ENCODE measurements at places on chromosomes 16 and 17.
A peak's percentile ranks its signal among the peaks of the same experiment; 100 is the strongest.

DNA sequence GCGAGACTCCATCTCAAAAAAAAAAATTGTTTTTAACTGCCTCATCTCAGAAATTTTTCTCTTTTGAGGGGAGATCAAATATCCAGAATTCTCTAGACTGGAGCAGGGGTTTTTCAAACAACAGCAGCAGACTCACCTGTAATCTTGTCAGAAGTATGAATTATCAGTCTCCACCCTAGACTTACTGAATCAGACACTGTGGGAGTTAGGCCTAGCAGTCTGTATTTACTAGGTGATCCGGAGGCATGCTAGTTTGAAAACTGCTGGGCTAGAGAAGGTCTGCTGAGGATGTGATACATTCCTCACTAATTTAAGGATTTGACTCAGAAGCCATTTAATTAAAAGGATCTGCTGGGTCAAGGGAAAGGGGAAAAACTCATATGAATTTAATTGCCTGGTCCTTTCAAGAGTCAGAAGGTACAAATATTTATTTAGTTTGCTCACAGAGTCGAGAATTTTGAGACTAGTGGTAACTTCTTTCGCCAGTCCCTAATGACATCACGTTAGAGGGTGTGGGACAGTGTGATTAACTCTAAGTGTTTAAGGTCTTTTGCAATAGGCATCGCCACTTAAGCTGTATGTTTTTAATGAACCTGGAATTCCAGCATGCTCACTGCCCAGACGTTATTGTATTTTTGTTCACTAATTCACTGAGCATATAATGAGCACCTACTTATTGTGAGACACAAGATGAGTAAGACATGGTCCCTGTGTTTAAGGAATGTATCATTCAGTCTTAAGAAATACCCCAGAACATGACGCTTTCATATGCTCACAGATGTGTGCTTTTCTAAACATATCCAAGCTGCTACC is 14.2 kb downstream of the ATP6V0A1 start:
- DNase-seq, result no peak

DNA sequence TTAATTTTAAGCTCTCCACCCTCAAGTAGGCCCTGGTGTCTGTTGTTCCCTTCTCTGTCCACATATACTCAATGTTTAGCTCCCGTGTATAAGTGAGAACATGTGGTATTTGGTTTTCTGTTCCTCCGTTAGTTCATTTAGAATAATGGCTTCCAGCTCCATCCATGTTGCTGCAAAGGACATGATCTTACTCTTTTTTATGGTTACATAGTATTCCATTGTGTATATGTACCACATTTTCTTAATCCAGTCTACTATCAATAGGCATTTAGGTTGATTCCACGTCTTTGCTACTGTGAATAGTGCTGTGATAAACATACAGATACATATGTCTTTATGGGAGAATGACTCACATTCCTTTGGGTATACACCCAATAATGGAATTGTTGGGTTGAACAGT is 111.4 kb upstream of the NACA2 start:
- DNase-seq, result no peak

DNA sequence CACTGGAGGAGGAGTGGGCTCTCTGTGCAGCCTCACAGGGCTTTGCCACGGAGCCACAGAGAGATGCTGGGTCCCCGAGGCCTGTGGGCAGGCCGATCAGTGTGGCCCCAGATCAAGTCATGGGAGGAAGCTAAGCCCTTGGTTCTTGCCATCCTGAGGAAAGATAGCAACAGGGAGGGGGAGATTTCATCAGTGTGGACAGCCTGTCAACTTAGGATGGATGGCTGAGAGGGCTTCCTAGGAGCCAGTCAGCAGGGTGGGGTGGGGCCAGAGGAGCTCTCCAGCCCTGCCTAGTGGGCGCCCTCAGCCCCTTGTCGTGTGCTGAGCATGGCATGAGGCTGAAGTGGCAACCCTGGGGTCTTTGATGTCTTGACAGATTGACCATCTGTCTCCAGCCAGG is 3.9 kb downstream of the NXPH3 start:
- DNase-seq, result no peak

- no peak for DNase-seq
Measured at GRCh38 chr16:14419817-14420216, 210.2 kb downstream of the PARN start.

GRCh38 chr17:80814491-80814890 is 177.2 kb upstream of the CHMP6 start:
- DNase-seq, result peak; percentile 3

- peak; percentile 18 for DNase-seq
Measured at GRCh38 chr17:72560303-72561247, 439.8 kb downstream of the SOX9 start.

DNA sequence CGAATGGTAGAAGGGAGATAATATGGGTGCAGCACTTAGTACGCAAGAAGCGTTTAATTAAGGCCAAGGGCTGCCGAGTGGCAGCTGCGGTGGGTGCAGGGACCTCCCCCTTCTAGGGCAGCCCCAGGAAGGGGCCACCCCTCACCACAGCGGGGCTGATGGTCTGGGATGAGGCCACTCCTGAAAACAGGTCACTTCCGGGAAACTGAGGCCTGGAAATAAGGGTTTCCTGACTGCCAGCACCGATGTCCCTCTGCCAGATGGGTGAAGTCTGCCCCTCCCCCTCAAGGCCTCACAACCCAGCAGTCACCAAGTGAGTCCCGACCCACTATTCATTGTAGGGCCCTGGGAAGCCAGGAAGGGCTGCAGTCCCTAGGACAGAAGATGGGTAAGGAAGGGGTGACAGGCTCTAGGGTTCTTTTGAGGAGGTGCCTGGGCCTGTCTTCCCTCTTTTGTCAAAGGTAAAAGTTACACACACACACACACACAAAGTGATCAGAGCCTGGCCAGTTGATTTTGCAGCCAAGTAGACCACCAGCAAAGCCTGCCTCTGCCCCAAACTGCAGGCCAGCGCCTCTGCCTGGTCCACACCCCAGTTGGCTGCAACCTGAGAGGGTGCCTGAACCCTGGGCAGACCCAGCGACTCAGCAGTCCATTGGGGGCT is 12.5 kb downstream of the SREBF1 start:
- no peak for DNase-seq

GRCh38 chr17:30812218-30813177 is 12.0 kb downstream of the CRLF3 start:
- no peak for DNase-seq

DNA sequence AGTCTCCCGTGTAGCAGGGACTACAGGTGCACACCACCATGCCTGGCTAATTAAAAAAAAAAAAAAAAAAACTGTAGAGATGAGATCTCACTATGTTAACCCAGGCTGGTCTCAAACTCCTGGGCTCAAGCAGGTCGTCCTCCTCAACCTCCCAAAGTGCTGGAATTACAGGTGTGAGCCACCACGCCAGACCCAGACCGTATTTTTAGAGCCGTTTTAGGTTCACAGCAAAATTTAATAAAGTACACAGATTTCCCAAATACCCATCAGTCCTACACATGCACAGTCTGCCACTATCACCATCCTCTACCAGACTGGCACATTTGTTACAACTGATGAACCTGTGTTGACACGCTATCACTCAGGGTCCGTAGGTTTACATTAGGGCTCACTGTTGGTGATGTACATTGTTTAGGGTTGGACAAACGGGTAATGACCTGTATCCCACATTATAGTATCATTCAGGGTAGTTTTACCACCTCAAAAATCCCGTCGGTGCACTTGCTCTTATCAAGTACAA is 10.4 kb downstream of the HS3ST3B1 start:
- DNase-seq, result no peak

DNA sequence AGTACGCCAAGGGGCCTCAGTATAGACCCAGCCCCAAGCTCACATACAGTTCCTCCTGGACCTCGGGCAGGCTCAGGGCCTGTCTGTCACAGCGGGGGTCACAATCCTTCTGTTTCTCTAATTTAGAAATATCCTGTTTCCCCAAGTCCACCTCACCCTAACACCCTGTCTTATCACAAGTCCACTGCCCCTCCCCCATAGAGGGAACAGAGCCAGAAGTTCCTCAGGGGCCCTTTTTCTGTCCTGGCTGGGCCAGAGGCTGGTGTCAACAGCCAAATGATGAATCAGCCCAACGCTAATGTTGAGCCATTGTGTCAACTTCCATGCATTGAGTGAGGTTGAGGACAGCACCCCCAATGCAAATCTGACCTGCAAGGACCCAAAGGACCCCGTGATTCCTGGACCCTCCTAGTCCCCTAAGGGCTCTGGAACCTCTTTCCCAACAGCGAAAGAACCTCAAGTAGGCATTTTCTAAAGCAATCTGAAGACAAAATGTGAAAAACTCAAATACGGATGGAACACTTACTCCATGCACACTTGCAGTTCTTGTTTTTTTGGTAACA is 58.6 kb downstream of the PECAM1 start:
- DNase-seq, result no peak

GRCh38 chr17:2237950-2238349 is 65.6 kb downstream of the SMG6 start:
- DNase-seq, result no peak

DNA sequence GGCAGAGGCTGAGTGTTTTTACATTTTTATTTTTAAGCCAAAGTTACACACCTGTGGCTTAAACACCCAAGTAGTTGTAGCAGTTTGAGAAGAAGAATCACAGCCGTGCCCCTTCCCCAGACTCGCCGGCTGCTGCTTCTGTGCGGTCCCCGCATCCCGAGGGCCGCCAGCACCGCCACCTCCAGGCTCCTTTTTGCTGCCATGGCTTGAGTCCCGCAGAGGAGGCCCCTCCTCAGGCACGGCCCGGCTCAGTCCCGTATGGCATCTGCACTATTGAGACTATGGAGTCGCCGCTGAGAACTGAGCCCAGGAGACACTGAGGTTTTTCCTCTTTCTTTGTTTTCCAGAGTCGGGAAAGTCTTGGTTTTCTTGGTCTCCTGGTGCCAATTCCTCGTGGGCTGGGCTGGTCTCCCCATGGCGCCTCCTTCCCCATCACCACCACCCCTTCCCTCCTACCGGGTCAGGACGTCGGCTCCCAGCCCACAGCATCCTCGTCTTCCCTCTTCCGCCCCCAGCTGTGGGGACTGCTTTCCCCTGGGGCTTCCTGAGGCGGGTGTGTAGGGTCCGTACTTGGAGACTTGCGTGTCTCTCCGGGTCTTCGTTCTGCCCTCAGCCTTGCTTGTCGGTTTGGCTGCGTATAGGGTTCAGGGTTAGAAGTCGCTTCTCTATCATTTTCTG is 32.6 kb upstream of the CDH15 start:
- DNase-seq, result no peak

DNA sequence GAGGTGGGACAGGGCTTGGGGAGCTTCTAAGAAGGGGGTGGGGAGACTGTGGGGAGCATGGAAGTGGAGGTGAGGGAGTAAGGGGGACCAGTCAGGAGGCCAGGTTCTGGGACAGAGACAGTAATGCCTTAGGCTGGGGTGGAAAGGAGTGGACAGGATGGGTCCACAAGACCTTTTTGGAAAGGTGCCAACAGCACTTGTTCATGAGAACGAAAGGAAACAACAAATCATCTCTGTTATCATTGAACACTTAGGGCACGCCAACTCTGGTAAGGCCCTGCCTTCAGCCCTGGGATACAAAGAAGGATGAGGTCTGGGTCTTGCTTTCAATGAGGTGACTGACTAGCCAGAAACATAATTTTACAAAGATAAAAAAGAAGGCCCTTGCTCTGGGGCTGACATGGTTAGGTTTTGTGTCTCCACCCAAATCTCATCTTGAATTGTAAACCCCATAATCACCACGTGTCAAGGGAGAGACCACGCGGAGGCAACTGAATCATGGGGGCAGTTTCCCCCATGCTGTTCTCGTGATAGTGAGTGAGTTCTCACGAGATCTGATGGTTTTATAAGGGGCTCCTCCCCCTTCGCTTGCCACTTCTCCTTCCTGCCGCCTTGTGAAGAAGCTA is 113.8 kb downstream of the SLC39A11 start:
- DNase-seq, result no peak

- no peak for DNase-seq
Measured at GRCh38 chr17:81858967-81859905, 1.1 kb downstream of the P4HB start.
